Jurkat, Clone E6-1 (cell line): ENCODE measurements at places on chromosomes 2 and 18.

DNA sequence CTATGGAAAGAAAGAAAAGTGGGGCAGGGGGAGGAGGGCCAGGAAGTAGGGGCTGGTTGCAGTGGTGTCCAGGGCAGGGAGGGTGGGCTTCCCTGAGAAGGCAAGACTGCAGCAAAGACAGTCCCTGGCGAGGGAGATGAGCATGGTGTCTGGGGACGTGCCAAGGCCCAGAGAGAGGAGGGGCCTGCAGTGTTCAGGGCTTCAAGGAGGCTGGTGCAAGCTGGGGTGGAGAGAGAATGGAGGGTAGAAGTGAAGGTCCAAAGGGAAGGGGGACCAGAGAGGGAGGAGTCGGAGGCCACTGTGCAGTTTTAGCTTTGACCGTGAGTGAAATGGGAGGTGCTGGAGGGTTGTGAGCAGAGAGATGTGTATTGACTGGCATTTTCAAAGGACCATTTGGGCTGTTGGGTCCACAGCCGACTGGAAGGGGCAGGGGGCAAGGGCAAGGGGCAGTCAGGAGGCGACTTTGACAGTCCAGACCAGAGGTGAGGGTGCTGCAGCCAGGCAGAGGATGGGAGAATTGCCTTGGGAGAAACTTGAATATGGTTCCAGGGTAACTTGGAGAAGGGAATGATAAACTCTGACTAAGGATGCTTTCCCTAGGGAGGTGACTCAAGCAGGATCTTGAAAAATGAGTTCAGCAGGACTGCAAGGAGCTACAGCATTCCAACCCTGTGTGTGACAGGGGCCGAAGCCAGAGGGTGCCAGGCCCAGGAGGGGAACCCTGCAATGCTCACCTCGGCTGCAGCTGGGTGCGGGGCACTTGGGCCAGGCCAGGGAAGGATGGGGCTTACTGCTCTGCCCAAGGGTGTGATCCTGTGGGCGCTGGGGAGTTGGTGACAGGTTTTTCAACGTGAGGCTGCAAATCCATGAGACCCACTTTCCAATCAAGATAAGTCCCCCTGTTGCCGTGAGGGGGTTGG lies 177.1 kb upstream of the HAAO start:
- DNase-seq, result no peak

DNA sequence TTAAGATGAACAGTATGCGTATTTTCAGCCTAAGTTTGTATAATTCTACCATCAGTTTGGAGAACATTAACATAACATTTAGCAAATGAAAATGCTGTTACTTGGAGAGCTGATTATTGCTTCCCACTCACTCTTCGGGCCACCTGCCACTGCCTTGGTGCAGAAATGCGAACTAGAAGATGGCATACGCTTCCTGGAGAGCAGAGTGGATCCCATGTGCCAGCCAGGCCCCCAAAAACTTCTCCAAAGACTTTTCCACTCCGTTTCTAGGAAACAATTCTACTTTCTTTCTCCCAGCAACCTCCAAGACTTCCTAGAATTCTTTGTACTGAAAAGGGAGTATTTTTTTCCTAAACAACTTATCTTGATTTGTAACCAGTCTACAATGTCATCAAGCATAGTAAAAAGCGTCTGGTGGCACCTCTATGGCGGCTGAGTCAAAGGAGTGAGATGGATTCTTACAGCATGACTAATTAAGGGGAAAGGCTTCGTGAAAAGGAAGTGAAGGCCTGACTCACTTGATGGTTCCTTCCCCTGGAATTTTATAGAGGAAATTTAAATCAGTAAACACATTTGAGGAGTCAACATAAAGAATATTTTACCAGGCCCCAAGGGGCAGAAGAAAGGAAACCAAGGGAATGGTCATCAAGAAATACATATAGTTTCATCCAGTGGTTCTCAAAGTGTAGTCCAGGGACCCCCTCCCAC lies 36.6 kb downstream of the FEZ2 start:
- DNase-seq, result no peak

GRCh38 chr2:33116799-33117198 lies 170.0 kb downstream of the LTBP1 start:
- DNase-seq, result no peak

GRCh38 chr2:46148369-46148736 lies 148.9 kb upstream of the EPAS1 start:
- peak; percentile 31 for DNase-seq

- DNase-seq, result no peak
Measured at GRCh38 chr2:168798076-168798887, 4.2 kb upstream of the NOSTRIN start.

- no peak for DNase-seq
Measured at GRCh38 chr18:51279367-51279984, 82.0 kb upstream of the MEX3C start.

DNA sequence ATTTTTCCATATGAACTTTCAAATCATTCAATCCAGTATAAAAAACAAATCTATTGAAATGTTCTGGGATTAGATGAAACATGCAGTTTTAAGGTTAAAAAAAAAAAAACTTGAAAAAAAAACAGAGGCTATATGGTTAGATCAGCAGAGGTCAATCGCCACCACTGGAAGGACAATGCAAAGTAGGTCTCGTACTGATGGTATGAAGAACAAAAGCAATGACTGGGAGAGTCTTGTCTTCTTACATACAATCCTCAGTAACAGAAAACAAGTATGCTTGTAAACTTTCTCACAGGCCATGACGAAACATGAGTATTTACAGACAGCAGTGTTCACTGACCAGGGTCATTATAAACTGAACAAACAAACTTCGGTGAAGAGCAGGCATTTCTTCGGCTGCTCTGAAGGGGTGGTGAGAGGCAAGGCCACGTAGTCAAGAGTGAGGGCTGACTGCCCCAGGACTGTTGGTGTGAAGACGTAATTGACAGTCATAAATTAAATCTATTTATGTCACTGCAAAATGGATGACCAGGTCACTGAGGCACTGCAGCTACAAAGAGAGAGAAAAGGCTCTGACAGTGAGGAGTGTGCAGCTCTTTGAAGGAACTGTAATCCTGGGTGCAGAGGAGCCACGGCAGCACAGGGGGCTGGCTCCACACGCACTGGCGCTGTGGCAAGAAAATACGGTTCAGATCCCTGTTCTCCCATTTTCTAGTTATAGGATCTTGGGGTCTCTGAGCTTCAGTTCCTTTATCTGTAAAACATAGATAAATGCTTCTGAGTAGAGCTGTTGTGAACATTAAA lies 60.0 kb downstream of the NXPH2 start:
- DNase-seq, result no peak

DNA sequence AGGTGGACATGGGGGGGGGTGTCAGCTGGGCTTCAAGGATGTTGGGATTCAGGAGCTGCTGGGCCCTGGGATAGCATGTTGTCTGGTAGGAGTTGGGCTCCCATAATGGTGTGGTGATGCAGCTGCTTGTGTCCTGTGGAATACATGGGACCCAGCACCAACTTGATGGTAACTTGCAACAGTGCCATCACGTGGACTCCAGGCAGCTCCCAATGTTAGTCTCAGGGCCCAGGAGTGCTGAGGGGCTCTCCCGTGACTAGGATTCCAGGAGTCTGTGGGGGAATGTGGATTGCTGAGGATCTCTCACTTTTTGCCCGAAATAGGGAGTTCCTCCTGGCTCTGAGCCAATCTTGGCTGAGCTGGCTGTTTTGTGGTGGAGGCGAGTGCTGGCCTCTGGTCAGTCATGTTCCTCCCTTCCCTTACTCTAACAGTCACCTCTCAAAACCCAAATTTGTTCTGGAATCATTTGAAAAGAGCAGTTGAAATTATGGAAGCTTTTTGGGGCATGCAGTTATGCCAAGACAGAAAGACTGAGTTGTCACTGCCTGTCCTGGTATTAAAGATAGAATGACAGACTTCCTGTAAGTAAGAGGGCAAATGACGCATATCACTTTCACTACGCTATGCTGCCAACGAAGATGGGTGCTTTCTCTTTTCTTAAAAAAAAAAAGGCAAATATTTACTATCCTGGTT lies 607.1 kb downstream of the ADCYAP1 start:
- no peak for DNase-seq

DNA sequence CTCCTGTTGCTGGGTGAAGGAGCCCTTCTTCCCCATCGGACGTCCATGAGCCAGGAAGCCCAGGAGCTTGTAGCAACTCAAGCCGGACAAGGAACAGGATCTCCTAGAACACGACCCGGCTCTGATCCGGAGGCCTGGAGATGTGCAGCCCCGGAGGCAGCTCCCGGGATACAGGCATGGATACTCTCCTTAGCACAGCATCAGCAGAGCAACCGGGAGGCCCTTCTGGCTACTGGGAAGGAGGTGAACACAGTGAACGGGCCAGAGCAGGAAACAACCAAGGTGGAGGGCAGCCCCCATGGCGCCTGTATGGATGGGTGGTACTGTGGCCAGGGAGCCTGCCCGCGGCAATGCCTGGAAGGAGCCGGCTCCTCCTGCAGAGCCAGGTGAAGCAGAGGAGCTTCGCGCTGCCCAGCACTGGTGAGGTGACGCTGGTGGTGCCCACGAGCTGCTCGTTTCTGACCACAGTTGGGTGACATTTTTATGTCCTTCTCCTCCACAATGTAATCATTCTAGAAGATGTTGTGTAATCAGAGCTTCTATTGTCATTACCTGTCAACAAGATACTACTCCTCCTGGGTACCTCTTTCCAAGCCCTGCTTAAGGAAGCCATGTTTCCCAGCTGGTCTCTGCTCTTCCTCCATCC lies 94.3 kb downstream of the TWIST2 start:
- no peak for DNase-seq
